ENCODE measurements at places on chromosomes 7 and 10.

- DNase-seq, result no peak
These were observed 54.5 kb upstream of the TOMM7 start for GRCh38 chr7:22876986-22877729.

GRCh38 chr10:124354411-124355382 lies 64.0 kb downstream of the OAT start:
- peak; percentile 34 for DNase-seq

DNA sequence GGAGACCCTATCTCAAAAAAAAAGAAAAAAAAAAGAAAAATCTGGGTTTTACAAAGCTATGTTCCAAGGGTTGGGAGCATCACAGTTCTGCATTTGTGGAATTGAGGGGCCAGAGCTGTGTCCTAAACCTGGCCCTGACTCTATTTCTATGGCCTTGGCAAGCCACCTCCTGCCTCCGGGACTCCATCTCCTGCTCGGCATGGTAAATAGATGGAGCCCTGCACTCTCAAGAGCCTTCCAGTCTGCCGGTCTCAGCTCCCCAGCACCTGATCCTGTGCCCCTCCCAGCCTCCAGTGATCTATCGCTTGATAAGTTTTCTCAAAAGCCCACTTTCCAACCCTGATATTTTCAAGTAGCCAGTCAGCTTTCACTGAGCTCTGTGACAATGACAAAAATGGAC lies 43.0 kb downstream of the KCNH2 start:
- no peak for DNase-seq

- no peak for DNase-seq
These were observed 64.6 kb downstream of the PRTFDC1 start for GRCh38 chr10:24887855-24888231.

DNA sequence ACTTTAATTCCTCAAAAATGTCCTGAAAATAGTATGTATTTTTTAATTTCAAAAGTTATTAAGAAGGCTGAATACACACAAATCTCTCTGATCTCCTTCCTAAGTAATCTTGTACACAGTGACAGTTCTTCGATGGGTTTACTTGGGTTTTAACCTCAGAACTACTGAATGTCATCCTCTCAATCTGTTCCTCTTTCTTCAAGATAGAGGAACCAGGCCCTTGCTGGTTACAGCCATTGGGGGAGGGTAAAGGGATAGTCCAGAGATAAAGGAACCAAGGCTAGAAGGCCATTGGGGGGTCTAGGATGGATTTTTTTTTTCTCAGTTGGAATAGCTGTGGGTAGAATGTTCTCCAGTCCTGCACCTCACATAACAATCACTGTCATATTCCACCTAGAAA lies 224.9 kb downstream of the SKIDA1 start:
- no peak for DNase-seq

DNA sequence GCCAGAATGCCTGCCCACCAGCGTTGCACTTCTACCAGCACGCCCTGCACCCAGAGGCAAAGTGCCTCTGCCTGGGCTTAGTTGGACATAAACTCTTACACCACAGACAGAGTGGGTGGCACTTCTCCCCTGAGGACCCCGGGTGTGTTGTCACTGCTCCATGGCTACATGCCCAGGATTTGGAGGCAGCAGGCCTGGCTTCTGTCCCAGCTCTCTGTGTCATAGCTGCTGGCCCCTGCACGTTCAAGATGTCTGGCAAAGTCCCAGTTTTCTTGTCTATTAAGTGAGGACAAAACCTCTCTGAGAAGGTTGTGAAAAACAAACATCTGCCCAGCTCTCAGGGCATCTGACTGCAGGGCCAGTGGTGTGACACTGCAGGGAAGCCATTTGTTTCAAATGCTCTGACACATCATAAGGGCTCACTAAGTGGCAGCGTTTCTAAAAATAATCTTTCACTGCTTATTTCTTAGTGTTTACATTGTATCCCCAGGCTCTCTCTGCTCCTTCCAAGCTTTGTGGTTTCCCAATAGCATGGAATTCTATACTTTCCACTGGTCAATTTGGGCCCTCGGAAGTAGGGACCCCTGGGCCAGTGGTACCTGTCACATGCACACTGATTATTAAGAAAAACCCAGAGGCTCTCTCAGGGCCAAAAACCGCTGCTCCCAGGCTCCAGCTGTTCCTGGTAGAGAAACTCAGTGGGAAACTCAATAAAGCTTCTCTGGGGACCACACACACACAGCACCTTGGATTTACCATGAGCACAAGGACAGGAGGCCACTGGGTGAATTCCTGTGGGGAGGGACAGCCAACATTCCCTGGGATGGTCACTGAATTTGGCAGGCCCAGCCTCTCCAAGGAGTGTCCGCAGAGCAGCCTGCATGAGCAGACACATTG lies 86.2 kb upstream of the ANLN start:
- DNase-seq, result no peak

DNA sequence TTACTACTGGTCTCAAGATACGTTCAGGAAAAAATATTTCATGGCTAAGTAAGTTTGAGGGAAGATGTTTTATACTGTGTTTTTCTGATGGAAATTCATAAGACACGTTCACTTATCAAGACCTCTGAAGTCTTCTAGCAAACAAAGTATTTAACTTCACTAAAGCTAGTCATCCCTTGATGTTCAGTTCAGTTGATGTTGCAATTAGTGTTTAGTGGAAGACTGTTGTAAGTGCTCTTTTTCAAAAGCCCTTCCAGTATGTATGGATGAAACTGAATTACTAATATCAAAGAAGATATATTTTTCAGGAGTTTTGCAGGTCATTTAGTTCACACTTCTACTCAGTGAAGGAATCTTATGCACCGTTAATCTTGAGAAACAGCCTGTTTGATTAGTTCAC lies 25.1 kb downstream of the CUL1 start:
- no peak for DNase-seq

GRCh38 chr7:107712025-107712424 lies 31.9 kb upstream of the CBLL1 start:
- DNase-seq, result no peak

- no peak for DNase-seq
These were observed 18.8 kb downstream of the NOBOX start for GRCh38 chr7:144384555-144385245.

- DNase-seq, result no peak
These were observed 85.9 kb downstream of the MDFIC start for GRCh38 chr7:115007751-115008150.

GRCh38 chr7:85287106-85287825 lies 100.4 kb upstream of the SEMA3D start:
- DNase-seq, result no peak

- DNase-seq, result no peak
These were observed 8.6 kb downstream of the FBXW4 start for GRCh38 chr10:101686133-101686925.

DNA sequence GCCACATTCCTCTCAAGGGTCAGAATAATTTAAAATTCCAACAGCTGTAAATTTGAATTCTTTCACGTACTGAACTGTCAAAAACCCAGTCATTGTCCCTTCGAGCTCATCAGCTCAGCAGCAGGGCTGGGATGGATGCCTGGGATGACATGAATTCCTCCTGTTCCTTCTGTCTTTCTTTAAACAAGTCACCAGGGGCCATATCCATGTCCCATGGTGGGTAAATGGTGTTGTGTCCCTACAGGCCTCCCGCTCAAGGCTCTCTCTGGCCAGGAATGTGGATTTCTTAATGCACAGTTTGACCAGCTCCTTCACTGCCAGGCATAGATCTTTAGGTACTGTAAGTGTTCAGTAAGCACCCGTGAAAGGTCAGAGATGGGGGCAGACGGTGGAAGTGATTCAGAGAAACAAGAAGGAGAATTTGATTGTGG lies 13.8 kb upstream of the TECPR1 start:
- no peak for DNase-seq

All from activated T-cell treated with anti-CD3 and anti-CD28 coated beads, Interleukin-2, amount 50 U/mL, for 1 hour (primary cell).